Suprapubic skin (tissue), 4 donors: ENCODE measurements at places on chromosomes 3 and 15. TPM values are rescaled to one million over a fixed set of nuclear protein-coding genes. Genes with fewer than 3 reads are reported as not detected.
A peak's percentile ranks its signal among the peaks of the same experiment; 100 is the strongest.

MCTP2 gene
- total RNA-seq, result 17.2 TPM

HPS3 gene
- 10.0 TPM for total RNA-seq

TNFSF10 gene
- 88.7 TPM for total RNA-seq

DNA sequence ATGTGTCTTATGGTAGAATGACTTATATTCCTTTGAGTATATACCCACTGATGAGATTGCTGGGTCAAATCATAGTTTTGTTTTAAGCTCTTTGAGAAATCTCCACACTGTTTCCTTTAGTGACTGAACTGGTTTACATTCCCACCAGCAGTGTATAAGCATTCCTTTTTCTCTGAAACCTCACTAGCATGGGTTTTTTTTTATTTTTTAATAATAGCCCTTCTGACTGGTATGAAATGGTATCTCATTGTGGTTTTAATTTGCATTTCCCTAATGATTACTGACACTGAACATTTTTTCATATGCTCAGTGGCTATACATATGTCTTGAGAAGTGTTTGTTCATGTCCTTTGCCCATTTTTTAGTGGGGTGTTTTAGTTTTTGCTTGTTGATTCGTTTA is 494.3 kb downstream of the SQOR start:
- H3K4me1 ChIP-seq, result no peaks in the 10 kb centered on the region
- no peak for DNase-seq
- H3K27me3 ChIP-seq, result no peaks in the 10 kb centered on the region
- no peak overlapping the region for H3K27ac ChIP-seq

SEMA5B gene
- total RNA-seq, result not detected

GRCh38 chr3:171389491-171389890 is 70.7 kb downstream of the TNIK start:
- DNase-seq, result no peak
- H3K27me3 ChIP-seq, result no peaks in the 10 kb centered on the region
- H3K36me3 ChIP-seq, result no peaks in the 10 kb centered on the region
- H3K4me1 ChIP-seq, result no peaks in the 10 kb centered on the region

DNA sequence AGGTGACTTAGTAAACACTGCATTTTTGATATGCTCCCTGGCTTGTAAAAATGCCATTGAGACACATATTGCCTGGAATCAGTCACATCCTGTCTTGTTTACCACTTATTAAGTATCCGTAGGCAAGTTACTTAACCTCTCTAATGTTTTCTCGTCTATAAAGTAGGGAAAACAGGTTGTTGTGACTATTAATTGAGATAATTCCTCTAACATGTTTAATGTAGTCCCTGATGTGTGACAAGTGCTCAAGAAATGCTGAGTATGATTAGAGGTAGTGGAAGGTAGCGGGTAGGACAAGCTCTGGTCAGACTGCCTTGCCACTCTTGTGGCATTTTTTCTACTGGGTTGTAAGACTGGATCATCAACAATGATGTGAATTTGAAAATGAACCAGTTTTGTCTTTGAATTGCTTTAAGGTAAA is 54.1 kb downstream of the NFKBIZ start:
- DNase-seq, result no peak
- H3K27me3 ChIP-seq, result no peaks in the 10 kb centered on the region
- no peaks in the 10 kb centered on the region for H3K4me1 ChIP-seq
- no peak overlapping the region for H3K4me3 ChIP-seq

DNA sequence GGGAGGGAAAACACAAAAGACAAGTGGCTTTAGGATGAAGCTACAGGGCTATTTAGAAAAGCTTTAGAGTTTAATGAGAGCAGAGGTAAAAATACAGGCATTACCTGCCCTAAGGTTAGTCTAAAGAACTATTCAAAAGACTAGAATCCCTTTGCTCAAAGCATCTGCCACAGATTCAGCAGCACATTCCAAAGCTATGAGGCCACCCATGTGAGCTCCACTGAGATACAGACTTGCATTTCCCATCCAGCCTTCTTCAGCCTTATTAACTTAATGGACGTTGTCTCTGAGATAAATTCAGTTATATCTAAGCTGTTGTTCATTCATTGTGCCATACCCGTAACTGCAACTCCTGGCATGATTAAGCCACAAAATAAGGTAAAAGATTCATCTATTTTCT is 25.4 kb downstream of the CXCR6 start:
- H3K27me3 ChIP-seq, result no peaks in the 10 kb centered on the region
- peaks cover 74% of the 10 kb centered on the region for H3K36me3 ChIP-seq
- no peak for DNase-seq
- H3K4me1 ChIP-seq, result peaks cover 4% of the 10 kb centered on the region

DNA sequence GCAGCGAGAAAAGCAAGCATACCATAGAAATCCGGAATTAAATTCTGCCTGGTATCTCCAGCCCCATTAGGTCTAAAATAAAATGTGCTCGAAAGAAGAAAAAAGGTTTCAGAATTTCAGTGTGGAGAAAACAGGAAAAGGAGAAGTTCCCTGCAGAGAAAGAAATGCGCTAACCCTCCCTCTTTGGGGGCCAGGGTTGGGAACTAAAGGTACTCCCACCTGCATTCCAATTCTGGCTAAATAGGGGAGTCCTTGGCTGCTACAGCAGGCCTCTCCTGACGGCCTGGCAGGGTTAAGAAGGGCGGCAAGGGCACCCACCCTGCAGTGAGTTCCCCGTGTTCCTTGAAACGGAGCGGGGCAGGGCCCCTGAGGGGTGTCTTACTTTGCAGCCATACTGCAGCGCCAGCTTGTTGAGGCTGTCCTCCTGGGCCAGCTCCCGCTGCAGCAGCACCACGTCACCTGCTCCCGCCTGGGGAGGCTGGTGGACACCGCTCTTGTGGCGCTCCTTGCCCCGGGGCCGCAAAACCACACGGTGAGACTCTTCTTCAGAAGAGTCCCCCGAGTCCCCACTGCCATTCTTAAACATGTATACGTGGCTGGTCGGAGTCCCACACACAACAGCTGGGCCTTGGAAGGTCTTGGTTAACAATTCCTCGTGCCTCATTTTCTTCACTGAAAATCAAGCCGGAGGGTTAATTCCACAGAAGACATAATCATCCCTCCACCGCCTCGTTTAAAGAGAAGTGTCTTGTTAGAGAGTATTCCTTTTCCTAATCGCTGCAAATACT is 1.7 kb downstream of the LYSMD4 start:
- peak overlapping the region; percentile 99 for H3K4me3 ChIP-seq
- no peaks in the 10 kb centered on the region for H3K27me3 ChIP-seq
- no peak for DNase-seq
- H3K27ac ChIP-seq, result peak overlapping the region; percentile 97
- H3K36me3 ChIP-seq, result peaks cover 24% of the 10 kb centered on the region

DNA sequence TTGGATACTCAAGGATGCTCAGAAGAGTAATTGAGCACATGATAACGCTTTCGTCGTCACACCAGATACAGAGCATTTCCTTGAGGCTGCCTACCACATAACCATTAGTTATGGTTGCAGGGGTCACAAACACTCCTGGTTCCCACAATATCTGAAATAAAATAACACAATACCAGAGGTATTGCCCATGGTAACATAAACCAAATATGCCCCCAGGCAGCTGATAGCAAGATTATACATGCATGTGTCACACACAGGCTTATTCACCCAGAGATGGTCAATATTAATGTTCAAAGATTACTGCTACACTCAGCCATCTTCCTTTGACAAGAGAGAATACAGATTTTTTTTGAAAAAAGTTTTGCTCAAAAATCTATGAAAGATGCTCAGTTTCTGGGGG is 7.3 kb downstream of the RPL39L start:
- H3K27ac ChIP-seq, result no peak overlapping the region
- no peak overlapping the region for H3K4me3 ChIP-seq
- H3K4me1 ChIP-seq, result peaks cover 3% of the 10 kb centered on the region
- no peaks in the 10 kb centered on the region for H3K27me3 ChIP-seq

CTXN2 gene
- not detected for total RNA-seq

GRCh38 chr3:143302638-143303171 is 183.1 kb downstream of the CHST2 start:
- H3K4me1 ChIP-seq, result peaks cover 16% of the 10 kb centered on the region
- no peak overlapping the region for H3K27ac ChIP-seq
- no peaks in the 10 kb centered on the region for H3K27me3 ChIP-seq
- no peak overlapping the region for H3K4me3 ChIP-seq
- no peaks in the 10 kb centered on the region for H3K36me3 ChIP-seq

GRCh38 chr3:76362643-76363042 is 577.3 kb upstream of the ZNF717 start:
- H3K27me3 ChIP-seq, result no peaks in the 10 kb centered on the region
- no peaks in the 10 kb centered on the region for H3K4me1 ChIP-seq
- no peak overlapping the region for H3K27ac ChIP-seq
- DNase-seq, result no peak

DNA sequence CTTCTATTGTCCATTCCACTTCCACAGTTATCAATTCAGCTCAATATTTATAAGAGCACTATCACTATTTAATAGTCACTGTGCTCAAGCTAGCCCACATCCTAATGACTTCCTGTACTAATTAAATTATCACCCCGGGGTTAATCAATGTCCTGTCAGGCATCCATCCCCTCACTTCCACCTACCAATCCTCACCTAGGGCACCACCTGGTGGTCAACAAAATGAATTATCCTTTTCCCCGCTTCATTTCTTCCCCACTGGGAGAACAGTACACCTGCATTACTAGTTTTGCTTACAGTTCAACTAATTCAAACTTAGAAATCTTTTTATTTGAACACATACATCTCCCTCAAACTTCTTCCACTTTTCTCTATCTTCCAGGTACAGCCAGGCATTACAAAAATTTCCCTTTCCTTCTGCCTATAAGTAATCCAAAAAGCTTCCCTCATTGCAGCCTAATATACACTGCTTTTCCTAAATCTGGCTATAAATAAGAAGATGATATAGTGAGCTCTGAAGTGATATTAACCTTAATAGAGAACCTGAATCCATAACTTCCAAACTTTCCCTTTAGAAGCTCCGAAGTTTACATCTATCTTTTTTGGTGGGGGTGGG is 68.5 kb downstream of the TMCC1 start:
- no peak overlapping the region for H3K27ac ChIP-seq
- H3K4me1 ChIP-seq, result peaks cover 13% of the 10 kb centered on the region
- DNase-seq, result no peak

RBPMS2 gene
- total RNA-seq, result 1.1 TPM

IQCF5 gene
- not detected for total RNA-seq

DNA sequence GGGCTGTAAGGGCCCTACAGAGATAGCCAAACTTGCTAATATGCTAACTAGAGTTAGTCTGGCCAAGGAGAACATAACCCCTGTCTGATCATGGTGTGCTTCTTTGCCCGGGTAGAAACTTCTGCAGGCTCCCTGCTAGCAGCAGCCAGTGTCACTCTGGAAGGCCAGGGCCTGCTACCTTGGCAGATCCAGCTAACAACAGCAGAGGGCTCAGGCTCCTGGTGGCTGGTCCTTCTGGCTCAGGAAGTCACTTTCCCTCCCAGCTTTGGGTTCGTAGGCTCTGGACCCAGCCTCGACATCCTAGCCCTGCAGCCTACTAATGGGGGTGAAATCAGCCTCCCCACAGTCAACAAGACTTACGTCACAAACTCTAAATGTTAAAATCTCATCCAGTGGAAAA is 373.7 kb upstream of the RGMA start:
- no peak for DNase-seq
- no peaks in the 10 kb centered on the region for H3K36me3 ChIP-seq
- H3K27ac ChIP-seq, result no peak overlapping the region
- no peaks in the 10 kb centered on the region for H3K27me3 ChIP-seq

MST1R gene
- 129 TPM for total RNA-seq

GRCh38 chr3:57288403-57288802 is 4.1 kb downstream of the ASB14 start:
- no peak overlapping the region for H3K4me3 ChIP-seq
- no peak for DNase-seq
- H3K36me3 ChIP-seq, result no peaks in the 10 kb centered on the region

- no peaks in the 10 kb centered on the region for H3K36me3 ChIP-seq
- no peak overlapping the region for H3K4me3 ChIP-seq
- H3K4me1 ChIP-seq, result no peaks in the 10 kb centered on the region
- no peak overlapping the region for H3K27ac ChIP-seq
Observed at GRCh38 chr3:134008630-134009156, 21.0 kb downstream of the SLCO2A1 start.

CCDC54 gene
- not detected for total RNA-seq

GRCh38 chr3:174786825-174787224 is 72.3 kb upstream of the NAALADL2 start:
- H3K36me3 ChIP-seq, result no peaks in the 10 kb centered on the region
- no peak overlapping the region for H3K4me3 ChIP-seq
- no peak for DNase-seq
- no peaks in the 10 kb centered on the region for H3K4me1 ChIP-seq
- H3K27me3 ChIP-seq, result no peaks in the 10 kb centered on the region
- no peak overlapping the region for H3K27ac ChIP-seq

GHRL gene
- not detected for total RNA-seq

- no peaks in the 10 kb centered on the region for H3K36me3 ChIP-seq
- no peak overlapping the region for H3K4me3 ChIP-seq
- no peak overlapping the region for H3K27ac ChIP-seq
- DNase-seq, result no peak
Observed at GRCh38 chr15:56616551-56616950, 116.8 kb downstream of the ZNF280D start.

GRCh38 chr15:27454281-27455075 is 483.5 kb downstream of the GABRG3 start:
- H3K4me3 ChIP-seq, result no peak overlapping the region
- peaks cover 5% of the 10 kb centered on the region for H3K4me1 ChIP-seq
- no peaks in the 10 kb centered on the region for H3K36me3 ChIP-seq
- H3K27ac ChIP-seq, result no peak overlapping the region

DNA sequence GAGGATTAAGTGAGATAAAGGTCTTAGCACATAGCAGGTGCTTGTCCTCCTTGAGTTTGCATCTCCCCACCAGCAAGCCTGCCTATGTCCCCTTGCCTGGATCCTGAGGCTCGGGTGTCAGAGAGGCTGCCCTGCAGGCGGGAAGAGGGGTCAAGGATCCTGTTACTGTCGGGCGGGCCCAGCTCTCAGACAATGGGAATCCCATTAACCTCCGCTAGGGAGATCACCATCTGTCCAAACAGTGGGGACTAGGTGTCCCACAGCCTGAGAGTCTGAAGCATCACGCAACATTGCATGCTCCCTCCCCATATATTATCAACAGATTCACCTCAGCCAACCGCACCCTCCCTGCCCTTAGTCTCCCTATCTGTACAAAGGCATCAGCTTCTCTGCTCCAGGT is 151.4 kb downstream of the FBLN2 start:
- peaks cover 18% of the 10 kb centered on the region for H3K27me3 ChIP-seq
- no peak overlapping the region for H3K27ac ChIP-seq
- H3K4me3 ChIP-seq, result no peak overlapping the region

LYZL4 gene
- not detected for total RNA-seq

DNA sequence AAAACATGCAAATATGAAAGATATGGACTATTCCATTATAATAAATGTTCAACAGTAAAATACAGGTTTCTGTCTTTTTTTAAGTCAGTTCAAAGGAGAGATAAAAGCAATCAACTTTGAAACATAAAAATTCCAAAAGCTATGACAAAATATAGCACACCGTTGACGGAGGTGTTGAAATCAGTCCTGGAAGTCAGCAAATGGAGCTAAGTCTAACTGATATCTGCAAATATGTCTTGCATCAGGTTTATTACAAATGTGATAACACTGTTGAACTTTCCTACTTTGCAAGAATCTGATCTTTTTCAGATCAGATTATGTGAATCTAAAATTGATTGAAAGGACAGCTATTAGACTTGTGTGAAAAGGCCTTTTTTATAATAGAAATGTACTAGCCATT is 300.7 kb downstream of the SHOX2 start:
- no peaks in the 10 kb centered on the region for H3K27me3 ChIP-seq
- no peaks in the 10 kb centered on the region for H3K36me3 ChIP-seq
- no peak for DNase-seq
- H3K4me1 ChIP-seq, result no peaks in the 10 kb centered on the region

PLSCR4 gene
- total RNA-seq, result 37.3 TPM

- no peaks in the 10 kb centered on the region for H3K27me3 ChIP-seq
- no peak for DNase-seq
- H3K27ac ChIP-seq, result no peak overlapping the region
- no peaks in the 10 kb centered on the region for H3K4me1 ChIP-seq
- no peaks in the 10 kb centered on the region for H3K36me3 ChIP-seq
Observed at GRCh38 chr15:39898317-39898716, 21.7 kb downstream of the GPR176 start.
